ENCODE measurements at places on chromosomes 7 and 10. TPM values are rescaled to one million over a fixed set of nuclear protein-coding genes. Genes with fewer than 3 reads are reported as not detected.

The FAM180A gene
- not detected for total RNA-seq

The CYP2W1 gene
- not detected for total RNA-seq

The TMEM26 gene
- 2.9 TPM for total RNA-seq

The NAT16 gene
- total RNA-seq = not detected

The NME8 gene
- total RNA-seq = not detected

The FAM25A gene
- not detected for total RNA-seq

The OPN4 gene
- not detected for total RNA-seq

GRCh38 chr7:120842121-120842621 is 15.8 kb downstream of the TSPAN12 start:
- DNase-seq = no peak

DNA sequence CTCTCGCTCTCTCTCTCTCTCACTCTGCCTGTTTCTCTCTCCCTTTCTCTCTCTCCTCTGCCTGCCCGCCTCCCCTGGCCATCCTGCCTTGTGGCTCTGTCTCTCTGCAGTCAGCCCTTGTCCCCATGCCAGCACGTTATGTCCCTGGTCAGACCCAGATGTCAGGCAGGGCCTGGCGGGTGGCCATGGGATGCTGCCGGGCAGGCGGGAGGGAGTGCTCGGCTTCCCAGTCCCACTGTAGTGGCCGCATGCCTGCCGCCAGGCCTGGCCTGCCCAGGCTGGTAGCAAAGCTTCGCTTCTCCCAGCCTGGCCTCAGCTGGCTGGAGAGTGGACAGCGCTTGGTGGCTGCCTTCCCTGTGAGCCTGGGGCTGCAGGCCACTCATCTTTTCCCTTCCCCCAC is 121.5 kb upstream of the ZNF716 start:
- no peak for DNase-seq

DNA sequence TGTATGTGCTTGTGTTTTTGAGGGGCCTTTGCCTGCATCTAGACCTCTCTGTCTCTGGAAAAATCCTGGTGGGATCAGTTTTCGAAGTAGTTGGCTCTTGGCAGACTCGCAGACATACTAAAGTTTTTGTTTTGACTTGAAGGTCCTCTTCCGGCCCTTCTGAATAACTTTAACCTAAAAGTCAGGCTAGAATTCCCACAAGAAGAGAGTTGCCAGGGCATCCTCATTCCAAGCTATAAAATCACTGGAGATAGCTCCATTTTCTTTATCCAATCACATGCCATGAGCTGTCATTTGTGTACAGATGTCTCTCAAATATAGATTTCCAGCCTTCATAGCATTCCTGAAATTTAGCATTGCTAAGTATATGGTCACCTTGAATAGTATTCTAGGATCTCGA is 967.8 kb downstream of the LRMDA start:
- DNase-seq = no peak

- no peak for DNase-seq
These were observed 18.7 kb downstream of the TSPAN15 start for GRCh38 chr10:69469976-69470375.

DNA sequence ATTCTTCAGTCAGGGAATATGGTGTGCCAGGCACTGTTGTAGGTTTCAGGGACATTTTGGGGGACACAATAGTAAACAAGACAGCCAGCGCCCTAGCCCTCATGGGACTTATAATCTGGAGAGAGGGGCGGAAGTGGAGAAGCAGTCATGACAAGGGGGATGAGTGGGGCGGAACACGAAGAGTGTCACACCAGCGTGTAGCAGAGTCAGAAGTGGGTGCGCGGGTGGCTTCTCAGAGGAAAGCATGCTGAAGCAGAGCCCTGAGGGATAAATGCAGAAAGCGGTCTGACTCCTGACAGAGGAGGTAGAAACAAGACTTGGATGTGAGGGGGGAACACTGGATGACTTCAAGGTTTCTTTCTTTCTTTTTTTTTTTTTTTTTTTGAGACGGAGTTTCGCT is 160.3 kb upstream of the LYZL2 start:
- DNase-seq = no peak

- DNase-seq = no peak
These were observed 112.5 kb downstream of the SVIL start for GRCh38 chr10:29522061-29522855.

GRCh38 chr7:20112696-20113095 is 104.5 kb downstream of the MACC1 start:
- no peak for DNase-seq

GRCh38 chr10:51861731-51862130 is 162.3 kb upstream of the CSTF2T start:
- no peak for DNase-seq

DNA sequence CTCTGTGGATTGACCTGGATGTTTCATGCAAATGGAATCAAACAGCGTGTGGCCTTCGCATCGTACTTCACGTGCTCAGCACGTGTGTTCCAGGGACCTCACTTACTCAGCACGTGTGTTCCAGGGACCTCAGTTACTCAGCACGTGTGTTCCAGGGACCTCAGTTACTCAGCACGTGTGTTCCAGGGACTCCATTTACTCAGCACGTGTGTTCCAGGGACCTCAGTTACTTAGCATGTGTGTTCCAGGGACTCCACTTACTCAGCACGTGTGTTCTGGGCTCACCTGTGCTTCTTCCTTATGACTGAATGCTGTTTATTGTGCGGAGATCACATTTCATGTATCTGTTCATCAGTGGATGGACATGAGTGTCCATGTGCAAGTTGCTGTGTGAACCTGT is 22.0 kb downstream of the INPP5A start:
- no peak for DNase-seq

GRCh38 chr10:28137907-28138880 is 139.3 kb upstream of the ODAD2 start:
- DNase-seq = no peak

DNA sequence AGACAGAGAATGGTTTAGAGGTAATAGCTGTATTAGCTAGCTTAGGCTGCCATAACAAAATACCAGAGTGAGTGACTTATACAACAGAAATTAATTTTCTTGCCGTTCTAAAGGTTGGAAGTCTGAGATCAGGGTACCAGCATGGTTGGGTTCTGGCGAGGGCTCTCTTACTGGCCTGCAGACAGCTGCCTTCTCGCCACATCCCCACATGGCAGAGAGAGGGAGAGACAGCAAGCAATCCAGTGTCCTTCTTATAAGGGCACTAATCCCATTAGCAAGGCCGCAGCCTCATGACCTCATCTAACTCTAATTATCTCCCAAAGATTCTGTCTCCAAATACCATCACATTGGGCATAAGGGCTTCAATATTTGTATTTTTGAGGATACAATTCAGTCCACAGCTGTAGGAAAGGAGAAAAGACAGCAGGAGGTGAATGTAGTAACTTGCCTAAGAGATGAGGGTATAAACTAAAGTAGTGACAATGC is 3.6 kb upstream of the STAM start:
- no peak for DNase-seq

- no peak for DNase-seq
These were observed 14.3 kb downstream of the BPGM start for GRCh38 chr7:134660961-134661376.

DNA sequence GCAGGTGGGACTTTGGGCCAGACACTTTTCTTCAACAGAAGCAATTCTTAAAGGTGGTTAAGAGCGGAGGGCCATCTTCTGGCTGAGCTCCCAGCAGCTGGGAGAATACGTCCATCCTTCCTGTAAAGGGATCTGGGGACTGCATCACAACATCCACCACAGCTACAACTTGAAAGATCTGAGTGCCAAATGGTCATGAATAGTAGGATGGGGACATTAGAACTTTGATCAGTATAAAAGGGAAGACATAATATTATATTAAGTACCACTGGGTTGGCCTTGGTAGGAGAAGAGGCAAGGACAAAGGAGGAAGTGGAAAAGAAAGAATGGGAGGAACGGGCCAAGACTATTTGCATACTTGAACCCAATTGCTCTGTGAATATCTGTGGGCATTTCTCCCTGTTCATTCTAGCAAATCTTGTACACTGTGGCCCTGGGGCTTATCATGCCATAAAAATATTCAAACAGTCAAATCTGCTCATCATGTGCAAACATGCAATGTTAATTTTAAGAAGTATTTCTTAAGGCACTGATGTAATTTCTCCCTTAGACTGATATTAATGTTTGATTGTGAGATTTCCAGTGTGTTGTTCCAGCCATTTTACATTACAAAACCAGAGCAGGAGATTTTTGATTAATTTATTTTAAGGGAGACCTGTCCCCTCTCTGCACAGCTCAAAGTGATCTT is 65.5 kb upstream of the CREB5 start:
- no peak for DNase-seq

DNA sequence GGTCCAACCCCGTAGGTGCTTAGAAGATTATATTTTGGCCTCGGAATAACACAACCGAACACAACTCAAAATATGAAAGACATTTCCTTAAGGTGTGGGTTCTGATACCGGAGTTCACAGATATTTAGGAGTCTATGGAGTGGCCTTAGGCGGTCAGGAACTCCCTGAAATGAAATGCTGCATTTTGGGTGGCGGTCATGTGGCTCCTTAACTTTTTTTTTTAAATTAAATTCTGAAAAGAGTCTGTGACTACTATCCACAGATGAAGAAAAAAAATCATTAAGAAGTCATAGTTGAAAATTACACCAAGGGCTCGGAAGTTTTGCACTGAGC is 290.9 kb upstream of the NFE2L3 start:
- no peak for DNase-seq

- DNase-seq = no peak
These were observed 353.6 kb downstream of the THSD7A start for GRCh38 chr7:11478426-11478825.

DNA sequence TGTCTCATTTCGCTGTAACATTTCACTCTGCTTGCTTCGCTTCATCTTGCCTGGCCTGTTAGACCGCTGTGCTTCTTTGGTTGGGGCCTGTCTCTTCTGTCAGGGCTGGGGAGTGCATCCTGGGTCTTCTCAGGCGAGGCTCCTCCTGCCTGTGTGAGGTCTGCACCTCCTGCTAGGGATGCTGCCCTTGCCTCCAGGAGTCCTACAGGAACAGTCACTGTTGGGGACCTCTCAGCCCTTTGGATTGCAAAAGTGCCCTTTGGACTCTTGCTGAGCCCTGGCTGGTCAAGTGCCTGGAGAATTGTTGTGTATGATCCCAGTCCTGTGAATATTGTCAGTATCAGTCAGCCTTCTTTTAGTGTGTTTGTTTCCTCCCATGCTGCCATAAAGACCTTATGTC is 84.1 kb downstream of the MDFIC start:
- DNase-seq = no peak

GRCh38 chr7:17392846-17393245 is 94.4 kb downstream of the AHR start:
- no peak for DNase-seq

- no peak for DNase-seq
These were observed 111.7 kb upstream of the PLXNA4 start for GRCh38 chr7:132687981-132688383.

Measured in glomerular endothelial cell (primary cell).